Activated T-helper 2 cell treated with anti-CD3 and anti-CD28 coated beads, Interferon-gamma antibody, Interleukin-2, Interleukin-4, amounts not matched to agents 10 μg/mL and 5 μg/mL and 100 μg/mL, durations not matched to agents 14 hours and 24 hours and 36 hours (primary cell): ENCODE measurements at places on chromosomes 4 and X. TPM values are rescaled to one million over a fixed set of nuclear protein-coding genes. Genes with fewer than 3 reads are reported as not detected.

Gene ZFX
- 34.1 and 37.0 TPM in 2 replicates for total RNA-seq

Gene PHKA1
- 10.7 and 11.5 TPM in 2 replicates for total RNA-seq

Gene NPNT
- total RNA-seq: 0.14 TPM in 1 of 2 replicates, not detected in the other

GRCh38 chr4:80540785-80541469 lies 205.4 kb downstream of the CFAP299 start:
- H3K36me3 ChIP-seq: no peaks in the 10 kb centered on the region
- no peak for DNase-seq
- H3K4me3 ChIP-seq: no peak overlapping the region
- H3K27ac ChIP-seq: no peak overlapping the region
- peaks cover 45% of the 10 kb centered on the region for H3K27me3 ChIP-seq

DNA sequence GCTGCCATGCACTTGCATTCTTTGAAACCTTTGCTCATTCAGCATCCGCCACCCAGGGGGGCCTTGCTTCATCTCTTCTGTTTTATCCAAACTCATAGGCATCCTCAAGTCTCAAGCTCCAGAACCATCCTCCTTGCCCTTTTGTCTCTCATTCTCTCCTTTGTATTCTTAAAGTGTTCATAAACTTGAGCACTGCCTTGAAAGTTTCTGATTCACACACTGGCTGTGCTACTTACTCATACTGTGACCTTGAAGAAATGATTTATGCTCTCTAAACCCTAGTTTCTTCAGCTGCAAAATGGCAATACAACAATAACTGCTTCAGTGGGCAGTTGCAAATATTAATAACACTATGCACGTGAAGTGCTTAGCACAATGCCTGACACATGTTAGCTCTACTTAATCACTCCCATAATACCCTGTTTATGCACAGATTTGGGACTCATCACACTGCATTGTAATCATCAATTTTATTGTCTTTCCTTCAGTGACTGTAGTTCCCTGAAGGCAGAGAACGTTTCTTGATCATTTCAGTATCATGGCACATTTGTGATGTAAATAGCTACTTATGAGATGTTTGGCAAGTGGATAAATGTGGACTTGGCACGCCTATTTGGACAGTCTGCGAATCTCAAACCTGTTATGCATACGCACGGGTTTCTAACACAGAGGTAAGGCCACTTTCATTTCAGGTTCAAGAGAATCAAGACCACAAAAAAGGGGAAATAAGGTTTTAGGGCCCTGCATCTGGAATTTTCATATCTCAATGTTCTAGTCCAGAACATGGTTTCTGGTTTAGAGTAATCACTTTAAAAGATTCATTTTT lies 291.0 kb downstream of the LDB2 start:
- H3K4me1 ChIP-seq: no peaks in the 10 kb centered on the region
- no peaks in the 10 kb centered on the region for H3K36me3 ChIP-seq
- no peak overlapping the region for H3K4me3 ChIP-seq
- no peak overlapping the region for H3K27ac ChIP-seq

GRCh38 chrX:150694738-150695410 lies 1.7 kb downstream of the MTMR1 start:
- DNase-seq: no peak
- H3K27me3 ChIP-seq: no peaks in the 10 kb centered on the region
- H3K4me1 ChIP-seq: peaks cover 52% of the 10 kb centered on the region
- H3K4me3 ChIP-seq: peak overlapping the region; percentile 76
- peaks cover 20% of the 10 kb centered on the region for H3K36me3 ChIP-seq

GRCh38 chrX:24168807-24169206 lies 19.3 kb downstream of the ZFX start:
- H3K27me3 ChIP-seq: no peaks in the 10 kb centered on the region
- peak overlapping the region; percentile 76 for H3K27ac ChIP-seq
- peaks cover 38% of the 10 kb centered on the region for H3K4me1 ChIP-seq
- H3K4me3 ChIP-seq: peak overlapping the region; percentile 38

DNA sequence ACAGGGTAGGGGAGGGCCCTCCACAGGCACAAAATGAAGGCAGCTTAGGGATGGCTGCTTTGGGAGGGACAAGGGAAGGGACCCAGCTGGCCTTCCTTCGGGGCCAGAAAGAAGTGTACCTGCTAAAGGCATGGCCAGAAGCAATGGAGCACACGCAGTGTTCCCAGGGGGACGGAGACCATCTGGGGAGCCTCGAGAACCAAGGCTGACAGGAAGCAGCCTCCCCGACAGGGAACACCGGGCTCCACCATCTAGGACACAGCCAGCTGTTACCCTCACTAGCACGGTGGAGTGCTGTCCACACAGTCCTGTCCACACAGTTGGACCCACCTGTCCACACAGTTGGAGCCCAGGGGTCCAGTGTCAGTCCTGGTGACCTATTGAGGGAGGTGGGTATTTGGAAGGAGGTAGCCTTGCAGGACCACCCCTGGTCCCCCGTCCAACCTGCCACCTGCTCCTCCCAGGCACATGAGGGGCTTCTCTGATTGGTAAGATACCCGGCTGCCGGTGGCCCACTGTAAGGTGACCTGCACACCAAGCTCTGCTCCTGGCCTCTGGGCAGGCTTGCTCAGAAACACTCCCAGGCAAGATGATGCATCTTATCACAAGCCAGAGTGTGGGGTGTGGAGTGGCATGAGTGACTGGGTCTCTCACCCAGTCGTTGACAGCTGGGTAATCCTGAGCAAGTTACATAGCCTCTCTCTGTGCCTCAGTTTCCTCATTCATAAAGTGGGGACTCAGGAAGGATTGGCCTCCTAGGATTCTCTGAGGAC lies 20.5 kb upstream of the AFAP1 start:
- no peak for DNase-seq
- peaks cover 47% of the 10 kb centered on the region for H3K4me1 ChIP-seq
- no peaks in the 10 kb centered on the region for H3K27me3 ChIP-seq

DNA sequence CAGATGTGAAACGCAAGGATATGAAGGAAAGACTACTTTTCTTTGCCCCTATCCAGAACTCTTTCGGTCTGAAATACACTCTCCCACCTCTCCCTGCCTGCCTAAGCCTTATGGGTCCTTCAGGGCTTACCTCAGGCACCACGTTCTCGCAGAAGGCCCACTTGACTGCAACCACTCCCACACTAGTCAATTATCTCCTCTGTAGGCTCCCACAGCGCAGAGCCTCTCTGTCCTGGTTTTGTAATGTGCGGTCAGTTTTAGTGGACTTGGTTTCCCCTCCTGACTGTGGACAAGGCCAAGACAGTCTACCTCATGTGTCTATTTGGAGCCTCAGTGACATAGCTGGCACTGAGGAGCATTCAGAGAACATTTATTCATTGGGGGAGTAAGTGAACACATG lies 11.1 kb downstream of the CNGA2 start:
- no peaks in the 10 kb centered on the region for H3K36me3 ChIP-seq
- H3K4me1 ChIP-seq: no peaks in the 10 kb centered on the region
- no peak overlapping the region for H3K4me3 ChIP-seq
- no peak overlapping the region for H3K27ac ChIP-seq
- H3K27me3 ChIP-seq: no peaks in the 10 kb centered on the region

DNA sequence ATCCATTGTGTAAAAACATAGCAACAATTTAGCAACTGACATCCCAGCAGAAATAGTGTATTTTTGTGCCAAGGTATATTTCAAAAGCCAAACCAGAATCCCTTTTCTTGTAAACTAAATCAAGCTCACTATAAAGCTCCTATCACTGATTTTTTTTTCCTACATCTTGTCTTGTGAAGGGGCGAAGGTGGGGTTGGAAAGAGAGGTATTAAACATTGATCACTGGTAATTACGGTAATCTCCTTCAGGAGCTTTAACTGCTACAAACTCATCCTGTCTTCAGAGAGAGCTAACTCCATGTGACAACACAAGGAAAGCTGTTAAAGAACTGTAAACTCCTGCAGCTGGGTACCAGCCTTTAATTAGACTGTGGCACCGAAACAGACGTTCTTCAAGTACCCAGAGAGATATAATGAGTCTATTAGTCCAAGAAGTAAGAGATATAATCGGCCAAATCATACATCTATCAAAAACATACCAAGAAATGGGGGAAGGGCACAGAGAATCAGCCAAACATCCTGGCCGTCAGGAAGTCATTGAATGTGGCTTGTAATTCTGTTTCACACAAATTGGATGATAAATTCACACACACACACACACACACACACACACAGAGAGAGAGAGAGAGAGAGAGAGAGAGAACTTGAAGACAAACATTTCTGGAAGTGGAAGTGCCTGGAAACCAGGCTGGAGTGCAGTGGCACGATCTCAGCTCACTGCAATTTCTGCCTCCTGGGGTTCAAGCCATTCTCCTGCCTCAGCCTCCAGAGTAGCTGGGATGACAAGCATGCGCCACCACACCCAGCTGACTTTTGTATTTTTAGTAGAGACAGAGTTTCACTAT lies 111.9 kb upstream of the PPARGC1A start:
- no peak overlapping the region for H3K27ac ChIP-seq
- no peak overlapping the region for H3K4me3 ChIP-seq
- no peaks in the 10 kb centered on the region for H3K36me3 ChIP-seq
- H3K27me3 ChIP-seq: no peaks in the 10 kb centered on the region

GRCh38 chr4:1561286-1561990 lies 122.7 kb downstream of the FAM53A start:
- no peaks in the 10 kb centered on the region for H3K36me3 ChIP-seq
- no peak for DNase-seq
- no peaks in the 10 kb centered on the region for H3K4me1 ChIP-seq
- H3K27ac ChIP-seq: no peak overlapping the region

GRCh38 chr4:1599026-1599481 lies 85.1 kb downstream of the FAM53A start:
- no peaks in the 10 kb centered on the region for H3K36me3 ChIP-seq
- H3K27me3 ChIP-seq: no peaks in the 10 kb centered on the region
- no peak overlapping the region for H3K27ac ChIP-seq
- no peaks in the 10 kb centered on the region for H3K4me1 ChIP-seq

DNA sequence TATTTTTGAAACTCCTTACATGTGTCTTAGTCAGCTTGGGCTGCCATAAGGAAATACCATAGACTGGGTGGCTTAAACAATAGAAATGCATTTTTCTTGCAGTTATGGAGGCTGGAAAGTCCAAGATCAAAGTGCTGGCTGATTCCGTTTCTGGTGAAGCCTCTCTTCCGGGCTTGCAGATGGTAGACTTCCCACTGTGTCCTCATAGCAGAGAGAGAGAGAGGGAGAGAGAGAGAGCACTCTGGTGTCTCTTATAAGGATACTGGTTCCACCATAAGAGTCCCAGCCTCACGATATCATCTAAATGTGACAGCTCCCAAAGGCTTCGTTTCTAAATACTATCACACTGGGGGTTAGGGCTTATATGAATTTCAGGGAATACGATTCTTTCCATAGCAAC lies 39.7 kb downstream of the ENPEP start:
- no peak overlapping the region for H3K27ac ChIP-seq
- peaks cover 2% of the 10 kb centered on the region for H3K27me3 ChIP-seq
- no peak for DNase-seq
- H3K4me1 ChIP-seq: peaks cover 14% of the 10 kb centered on the region
- no peaks in the 10 kb centered on the region for H3K36me3 ChIP-seq

DNA sequence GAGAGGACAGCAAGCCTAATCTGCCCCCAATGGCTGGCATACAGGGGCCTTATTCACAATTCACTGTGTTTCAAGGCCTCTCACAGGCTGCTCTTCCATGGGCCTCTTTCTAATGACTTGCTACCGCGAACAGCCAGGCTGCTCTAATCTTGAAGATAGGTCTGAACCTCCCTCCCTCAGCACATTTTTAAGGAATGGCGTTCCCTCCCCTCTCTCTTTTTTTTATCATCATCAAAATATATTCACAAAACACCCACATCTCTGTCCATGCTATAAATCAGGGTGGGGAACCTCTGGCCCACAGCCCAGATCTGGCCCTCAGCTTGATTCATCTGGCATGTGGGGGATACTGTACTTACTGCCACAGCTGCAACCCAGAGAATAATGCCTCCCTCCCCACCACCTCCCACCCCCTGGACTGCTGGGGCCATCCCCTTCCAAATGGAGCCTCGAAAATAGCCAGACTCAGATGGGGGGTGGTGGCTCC lies 76.2 kb upstream of the PLAC1 start:
- no peak for DNase-seq
- H3K36me3 ChIP-seq: no peaks in the 10 kb centered on the region
- H3K27me3 ChIP-seq: peaks cover 5% of the 10 kb centered on the region
- H3K27ac ChIP-seq: no peak overlapping the region
